ENCODE measurements at places on chromosomes 16 and 17. TPM values are rescaled to one million over a fixed set of nuclear protein-coding genes. Genes with fewer than 3 reads are reported as not detected.

DNA sequence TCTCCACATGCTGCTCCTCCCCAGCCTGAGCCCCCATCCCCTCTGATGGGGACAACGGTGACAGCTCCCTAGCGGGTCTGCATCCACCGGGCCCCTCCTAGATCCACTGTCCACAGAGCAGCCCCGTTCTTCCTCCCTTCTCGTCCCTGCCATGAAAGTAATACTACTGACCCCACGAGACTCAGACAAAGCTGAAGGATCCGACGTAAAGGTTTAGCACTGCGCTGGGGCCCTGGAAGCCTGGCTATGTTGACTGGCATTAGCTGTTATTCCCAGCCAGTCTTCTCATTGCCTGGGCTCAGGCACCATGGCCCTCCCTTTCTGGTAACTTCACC is 30.7 kb downstream of the VAC14 start:
- H3K4me1 ChIP-seq: peaks cover 11% of the 10 kb centered on the region
- H3K4me3 ChIP-seq: no peak overlapping the region
- H3K36me3 ChIP-seq: peaks cover 32% of the 10 kb centered on the region
- DNase-seq: no peak

- peak; percentile 76 for DNase-seq
- H3K36me3 ChIP-seq: no peaks in the 10 kb centered on the region
- H3K4me3 ChIP-seq: no peak overlapping the region
- peak overlapping the region; percentile 89 for H3K27ac ChIP-seq
These were observed 41.1 kb downstream of the BAHCC1 start for GRCh38 chr17:81436294-81436849.

DNA sequence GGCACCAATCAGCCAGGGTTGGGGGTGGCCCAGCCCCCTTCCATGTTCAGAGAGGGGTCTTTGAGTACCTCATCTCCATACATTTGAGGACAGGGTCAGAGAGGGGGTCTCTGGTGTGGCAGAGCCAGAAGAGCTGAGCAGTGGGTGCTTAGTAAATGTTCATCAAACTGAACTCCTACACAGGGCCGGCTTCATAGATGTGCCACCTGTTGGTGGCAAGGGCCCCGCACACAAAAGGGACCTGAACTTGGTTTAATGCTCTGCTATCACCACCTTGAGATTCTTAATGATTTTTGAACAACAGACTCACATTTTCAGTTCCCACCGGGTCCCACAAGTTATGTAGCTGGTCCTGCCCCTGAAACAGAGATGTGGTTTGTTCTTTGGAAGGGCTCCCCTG is 9.0 kb upstream of the C1QL1 start:
- peaks cover 58% of the 10 kb centered on the region for H3K27me3 ChIP-seq
- no peak overlapping the region for H3K4me3 ChIP-seq
- H3K4me1 ChIP-seq: peaks cover 57% of the 10 kb centered on the region

DNA sequence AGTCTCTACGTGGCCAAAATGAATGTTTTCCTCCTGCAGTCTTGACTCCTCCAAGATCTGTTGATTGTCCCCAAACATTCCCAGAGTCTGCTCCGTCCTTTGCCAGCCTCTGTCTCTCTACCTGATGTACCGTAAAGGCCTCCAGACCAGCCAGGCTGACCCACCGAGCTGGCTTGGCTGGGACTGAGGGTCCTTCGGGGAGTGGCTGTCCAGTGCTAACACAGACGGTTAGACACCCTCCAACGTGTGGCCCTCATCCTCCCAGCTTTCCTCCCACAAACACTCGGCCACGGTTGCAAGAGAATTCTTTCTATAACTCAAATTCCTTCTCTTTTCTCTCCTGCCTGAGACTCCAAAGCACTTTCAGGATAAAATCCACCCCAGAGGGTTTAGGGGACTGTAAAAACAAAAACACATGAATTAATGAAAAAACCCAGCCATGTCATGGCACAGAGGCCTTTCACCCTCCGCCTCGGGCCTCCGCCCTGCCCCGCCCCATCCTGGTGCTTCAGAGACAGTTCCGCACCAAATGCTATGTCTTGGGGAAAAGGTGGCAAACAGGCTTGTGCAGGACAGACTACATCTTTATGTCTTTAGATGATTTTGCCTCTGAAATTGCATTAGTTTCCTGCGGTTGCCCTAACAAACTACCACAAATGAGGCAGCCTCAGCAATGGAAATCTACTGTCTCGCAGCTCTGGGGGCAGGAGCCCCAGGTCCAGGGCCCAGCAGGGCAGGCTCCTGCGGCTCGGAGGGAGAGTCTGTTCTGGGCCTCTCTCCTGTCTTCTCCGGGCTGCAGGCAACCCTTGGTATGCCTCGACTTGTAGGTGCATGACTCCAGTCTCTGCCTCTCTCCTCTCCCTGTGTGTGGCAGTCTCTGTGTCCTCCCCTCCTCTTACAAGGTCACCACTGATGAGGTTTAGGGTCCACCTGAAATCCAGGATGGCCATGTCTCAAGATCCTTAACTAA is 72.5 kb upstream of the CBX4 start:
- no peak overlapping the region for H3K4me3 ChIP-seq
- H3K27ac ChIP-seq: no peak overlapping the region
- H3K36me3 ChIP-seq: no peaks in the 10 kb centered on the region
- peaks cover 46% of the 10 kb centered on the region for H3K27me3 ChIP-seq

DNA sequence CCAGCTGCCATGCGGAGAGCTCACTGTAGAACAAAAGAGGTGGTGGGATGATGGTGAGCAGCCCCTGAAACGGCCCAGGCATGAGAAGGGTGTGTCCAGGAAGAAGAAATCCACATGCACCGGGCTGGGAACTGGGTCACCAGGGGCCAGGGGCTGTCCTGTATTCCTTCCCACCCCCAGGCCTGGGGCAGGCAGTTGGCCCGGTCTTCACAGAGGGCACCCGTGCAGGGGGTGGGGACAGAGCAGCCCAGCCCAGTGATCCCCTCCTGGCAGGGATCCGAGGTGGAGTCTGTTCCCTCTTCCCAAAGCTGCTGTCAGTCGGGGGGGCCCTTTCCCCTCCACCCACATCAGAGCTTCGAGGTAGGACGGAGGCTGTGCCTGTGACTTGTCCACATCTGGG is 9.2 kb downstream of the HS3ST6 start:
- no peak overlapping the region for H3K4me3 ChIP-seq
- H3K4me1 ChIP-seq: no peaks in the 10 kb centered on the region
- DNase-seq: no peak
- H3K27me3 ChIP-seq: peaks cover 91% of the 10 kb centered on the region

SCNN1B gene
- not detected for total RNA-seq

DNA sequence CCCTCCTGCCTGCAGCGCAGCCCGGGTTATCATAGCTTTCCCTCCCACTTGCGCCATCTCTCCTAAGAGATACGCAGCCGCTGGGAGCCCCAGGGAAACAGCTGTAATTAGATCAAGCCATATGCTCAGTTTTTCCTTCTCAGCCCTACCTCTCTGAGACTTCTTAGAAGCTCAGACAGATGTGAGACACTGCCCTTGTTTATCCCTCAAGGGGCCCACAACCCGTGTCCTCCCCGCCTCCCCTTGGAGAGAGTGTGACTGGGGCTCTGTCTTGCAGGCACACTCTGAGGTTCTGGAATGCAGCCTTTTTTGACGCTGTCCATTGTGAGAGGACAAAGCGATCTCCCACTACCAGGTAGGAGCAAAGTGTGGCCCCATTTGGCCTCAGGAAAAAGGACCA is 31.2 kb downstream of the CIBAR2 start:
- H3K27ac ChIP-seq: no peak overlapping the region
- H3K4me3 ChIP-seq: no peak overlapping the region
- H3K36me3 ChIP-seq: peaks cover 43% of the 10 kb centered on the region
- DNase-seq: no peak

DNA sequence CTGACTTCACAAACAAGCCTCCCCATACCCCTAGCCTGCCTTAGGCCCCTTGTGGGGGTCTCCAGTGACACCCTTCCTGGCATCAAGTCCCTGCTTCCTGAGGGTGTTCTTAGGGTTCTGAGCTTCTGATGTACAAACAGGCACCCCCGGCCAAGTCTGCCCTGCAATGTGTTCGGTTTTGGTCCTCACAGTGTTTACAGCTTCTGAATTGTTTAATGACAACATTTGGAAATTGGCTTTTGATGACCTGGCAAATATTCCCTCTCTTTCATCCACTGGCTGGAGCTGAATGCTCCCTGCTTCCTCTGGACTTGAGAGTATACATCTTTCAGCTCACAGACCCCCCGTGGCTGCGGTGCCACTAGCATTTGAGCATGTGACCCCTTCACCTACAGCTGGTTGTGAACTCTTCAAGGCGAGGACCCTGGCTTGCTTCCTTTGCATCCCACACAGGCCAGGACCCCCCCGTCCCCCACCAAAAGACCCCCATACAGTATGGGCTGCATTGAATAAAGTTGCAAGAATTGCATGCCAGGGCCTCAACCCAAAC is 180.8 kb downstream of the KATNIP start:
- peaks cover 12% of the 10 kb centered on the region for H3K4me1 ChIP-seq
- H3K36me3 ChIP-seq: peaks cover 21% of the 10 kb centered on the region
- H3K4me3 ChIP-seq: no peak overlapping the region
- H3K27ac ChIP-seq: no peak overlapping the region
- DNase-seq: no peak
- no peaks in the 10 kb centered on the region for H3K27me3 ChIP-seq

FOXO3B gene
- 0.88 TPM for total RNA-seq

DNA sequence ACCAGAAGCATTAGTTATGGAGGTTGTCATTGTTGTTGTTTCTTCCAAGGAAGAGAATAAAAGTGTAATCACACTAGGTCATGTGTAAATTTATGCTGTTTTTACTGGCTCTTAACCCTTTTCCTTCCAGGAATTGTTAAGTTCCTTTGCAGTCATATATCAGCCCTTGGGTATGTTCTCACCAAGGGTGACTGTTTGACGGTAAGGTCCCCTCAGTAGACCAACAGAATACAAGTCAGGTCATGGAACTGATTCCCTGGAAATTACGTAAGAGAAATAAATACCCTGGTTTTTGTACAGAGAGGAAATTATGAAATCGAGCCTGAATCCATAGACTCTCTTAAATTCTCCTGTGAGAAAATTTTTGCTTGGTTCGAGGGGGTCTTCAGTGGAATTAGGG is 11.2 kb upstream of the KCNJ2 start:
- H3K27ac ChIP-seq: no peak overlapping the region
- H3K36me3 ChIP-seq: no peaks in the 10 kb centered on the region
- no peaks in the 10 kb centered on the region for H3K27me3 ChIP-seq
- DNase-seq: no peak

DNA sequence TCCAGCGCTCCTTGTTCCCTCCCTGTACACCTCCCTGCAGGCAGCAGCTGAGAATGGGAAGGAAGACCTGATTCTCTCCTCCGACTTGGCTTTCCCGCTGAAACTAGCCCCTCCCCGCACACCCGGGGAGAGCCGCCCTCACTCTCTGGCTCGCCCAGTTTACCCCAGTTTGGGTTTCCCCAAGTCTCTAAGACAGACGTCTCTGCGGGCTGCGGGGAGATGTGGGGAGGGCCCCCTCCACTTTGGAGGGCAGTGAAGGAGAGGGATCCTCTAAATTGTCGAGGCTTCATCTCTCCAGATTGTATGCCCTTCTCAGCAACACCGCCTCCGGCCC is 797 bp downstream of the GRB7 start:
- H3K36me3 ChIP-seq: no peaks in the 10 kb centered on the region
- H3K4me1 ChIP-seq: peaks cover 42% of the 10 kb centered on the region
- H3K27me3 ChIP-seq: peaks cover 76% of the 10 kb centered on the region
- H3K4me3 ChIP-seq: peak overlapping the region; percentile 57

DNA sequence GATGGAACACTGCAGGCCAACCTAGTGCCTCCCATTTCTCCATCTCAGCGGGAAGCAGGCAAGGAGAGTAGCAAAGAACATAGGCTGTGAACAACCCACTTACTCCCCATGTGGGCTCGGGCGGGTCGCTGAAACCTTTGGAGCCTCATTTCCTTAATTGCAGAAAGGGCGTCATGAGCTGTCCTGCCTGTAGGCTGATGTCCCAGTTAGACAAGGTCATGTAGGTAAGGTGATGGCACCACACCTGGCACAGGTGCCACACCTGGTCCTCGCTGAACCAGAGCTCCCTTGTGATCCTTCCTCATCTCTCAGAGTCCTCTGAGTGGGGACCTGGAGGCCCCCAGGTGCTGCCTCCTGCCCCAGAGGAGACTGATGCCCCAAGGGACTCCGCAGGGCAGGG is 22.9 kb downstream of the ABCC3 start:
- no peak for DNase-seq
- H3K36me3 ChIP-seq: no peaks in the 10 kb centered on the region
- no peak overlapping the region for H3K27ac ChIP-seq
- H3K4me1 ChIP-seq: peaks cover 32% of the 10 kb centered on the region
- H3K27me3 ChIP-seq: no peaks in the 10 kb centered on the region

IL34 gene
- 2.1 TPM for total RNA-seq

- H3K27ac ChIP-seq: no peak overlapping the region
- H3K4me1 ChIP-seq: peaks cover 9% of the 10 kb centered on the region
- peaks cover 80% of the 10 kb centered on the region for H3K27me3 ChIP-seq
- no peak overlapping the region for H3K4me3 ChIP-seq
- no peak for DNase-seq
These were observed 20.4 kb downstream of the ALOX12B start for GRCh38 chr17:8066841-8067775.

DNA sequence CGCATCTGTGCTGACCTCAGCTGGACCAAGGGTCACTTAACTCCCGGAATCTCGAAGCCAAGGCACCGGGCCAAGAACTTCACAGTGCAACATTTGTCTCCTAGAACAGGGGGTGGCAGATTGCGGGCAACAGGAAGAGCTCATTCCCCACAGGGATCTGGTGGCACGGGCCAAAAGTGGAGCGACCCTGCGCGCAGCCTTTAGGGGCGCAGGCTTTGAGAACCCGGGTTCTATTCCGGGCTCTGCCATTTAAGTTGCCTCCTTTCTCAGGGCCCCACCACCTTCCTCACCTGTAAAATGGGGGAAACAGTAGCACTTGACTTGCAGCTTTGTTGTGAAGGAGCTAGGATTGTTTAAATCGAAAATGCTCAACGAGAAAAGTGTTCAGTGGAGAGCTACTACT is 651 bp downstream of the SHMT1 start:
- H3K36me3 ChIP-seq: no peaks in the 10 kb centered on the region
- peaks cover 24% of the 10 kb centered on the region for H3K4me1 ChIP-seq
- peak; percentile 69 for DNase-seq

Measured in left ventricle myocardium inferior (tissue), 1 donor.